Bronchial epithelial cell (primary cell): ENCODE measurements at places on chromosomes 1 and 21. TPM values are rescaled to one million over a fixed set of nuclear protein-coding genes. Genes with fewer than 3 reads are reported as not detected.

GRCh38 chr1:205570173-205570501 is 61.7 kb downstream of the ELK4 start:
- no peak for DNase-seq

DNA sequence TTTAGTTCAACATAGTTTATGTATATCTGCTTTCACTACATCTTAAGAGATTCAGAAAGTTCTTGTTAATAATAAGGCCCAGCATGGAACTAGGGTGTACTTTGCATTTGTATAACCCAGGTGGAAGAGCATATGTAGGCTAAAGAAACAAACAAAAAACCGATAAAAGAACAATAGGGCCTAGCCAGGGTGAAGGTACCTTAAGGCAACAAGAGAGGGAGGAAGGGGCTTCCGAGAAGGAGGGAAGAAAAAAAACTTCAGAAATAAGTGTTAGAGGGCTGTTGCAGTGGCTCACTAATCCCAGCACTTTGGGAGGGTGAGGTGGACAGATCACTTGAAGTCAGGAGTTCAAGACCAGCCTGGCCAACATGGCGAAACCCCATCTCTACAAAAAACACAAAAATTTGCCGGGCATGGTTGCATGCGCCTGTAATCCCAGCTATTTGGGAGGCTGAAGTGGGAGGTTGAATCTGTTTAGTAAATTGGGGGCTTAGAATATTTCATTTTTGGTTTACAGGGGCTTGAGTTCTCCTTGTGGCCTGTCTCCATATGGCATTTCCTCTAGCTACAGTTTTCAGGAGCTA is 4.7 kb upstream of the SPATA45 start:
- no peak for DNase-seq

Gene SNX7
- total RNA-seq = 19.0 and 19.3 TPM in 2 replicates

DNA sequence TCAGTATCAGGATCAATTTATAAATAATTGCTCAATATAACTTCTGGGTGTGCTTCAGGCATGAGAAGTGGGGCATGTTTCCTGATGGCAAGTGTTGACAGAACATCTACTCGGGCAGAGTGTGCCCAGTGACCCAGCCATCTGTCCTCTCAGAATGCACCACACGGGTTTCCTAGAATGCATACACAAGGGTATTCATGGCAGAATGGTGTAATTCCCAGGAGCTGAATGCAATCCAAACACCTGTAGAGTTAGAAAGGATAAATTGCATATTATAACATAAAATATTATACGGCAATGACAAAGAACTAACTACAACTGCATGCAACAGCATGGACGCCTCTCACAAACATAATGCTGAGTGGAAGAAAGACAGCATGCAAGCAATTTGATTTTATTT is 391.9 kb downstream of the SIPA1L2 start:
- no peak for DNase-seq

DNA sequence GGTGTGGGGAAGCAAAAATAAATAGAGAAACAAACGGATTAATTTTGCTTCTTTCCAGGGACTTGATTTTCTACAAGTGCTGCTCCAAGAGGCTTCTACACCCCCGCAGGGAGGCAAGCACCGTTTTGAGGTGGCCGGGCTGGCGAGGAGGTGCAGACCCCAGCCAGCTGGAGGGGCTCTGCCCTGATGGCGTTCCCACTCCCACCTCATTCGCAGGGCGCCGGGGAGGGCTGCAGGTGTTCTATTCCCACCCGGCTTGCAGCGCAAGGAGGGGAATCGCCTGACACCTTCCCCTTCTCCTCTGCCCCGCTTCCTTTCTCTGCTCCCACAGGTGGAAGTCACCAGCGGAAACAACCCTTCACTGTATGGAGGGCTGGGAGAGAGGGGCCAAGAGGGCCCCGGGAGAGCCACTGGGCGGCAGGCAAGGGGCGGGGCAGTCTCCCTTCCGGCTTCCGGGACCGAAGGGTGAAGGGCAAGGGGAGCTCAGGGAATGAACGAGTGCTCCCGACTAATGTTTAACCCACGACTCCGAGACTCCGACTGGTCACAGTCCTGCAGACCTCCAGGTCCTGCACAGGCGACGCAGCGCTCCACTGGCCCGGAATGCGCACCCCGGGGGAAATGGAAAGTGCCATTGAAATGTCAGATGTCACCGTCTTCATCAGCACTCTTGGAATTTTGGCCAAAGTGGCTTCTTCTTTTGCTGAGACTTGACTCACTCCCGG is 29.1 kb downstream of the TEX35 start:
- DNase-seq = no peak

Gene CFAP141
- total RNA-seq = not detected in 2 replicates

Gene DMAP1
- 17.9 and 21.9 TPM in 2 replicates for total RNA-seq

DNA sequence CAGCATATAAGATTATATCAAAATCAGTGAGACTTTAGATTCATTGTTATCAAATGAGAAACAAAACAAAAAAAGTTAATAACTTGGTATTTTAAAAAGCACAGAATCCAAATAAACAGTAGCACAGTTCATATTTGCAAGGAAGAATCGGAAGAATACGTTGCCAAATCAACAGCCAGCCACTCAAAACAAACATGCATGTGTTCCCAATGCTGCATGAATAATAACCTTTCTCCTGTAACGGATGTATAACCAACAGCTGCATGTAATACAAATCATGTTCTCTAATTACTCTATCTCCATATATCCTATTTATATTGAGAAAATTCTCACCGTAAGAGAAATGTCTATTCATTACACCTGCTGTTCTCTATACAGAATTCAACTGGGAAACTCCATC is 98.9 kb upstream of the FOXD3 start:
- DNase-seq = no peak

Gene KLF17
- not detected in 2 replicates for total RNA-seq

DNA sequence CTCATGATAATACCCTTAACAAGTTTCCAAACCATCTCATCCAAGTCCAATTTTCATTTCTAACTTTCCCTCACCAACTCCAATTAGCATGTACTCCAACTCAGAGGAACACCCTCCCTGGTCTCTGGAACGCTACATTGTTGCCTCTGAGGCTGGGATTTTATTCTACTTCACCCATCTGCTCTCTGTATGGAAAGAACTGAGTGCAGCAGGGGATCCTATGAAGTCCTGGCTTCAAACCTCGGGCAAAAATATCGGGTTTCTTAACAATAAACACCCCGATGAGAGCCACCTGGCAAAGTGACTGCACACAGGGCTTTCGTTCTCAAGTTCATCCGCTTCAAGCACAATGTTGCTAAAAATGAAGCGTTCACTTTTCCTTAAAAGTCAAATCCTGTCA is 99.6 kb downstream of the CRB1 start:
- no peak for DNase-seq

DNA sequence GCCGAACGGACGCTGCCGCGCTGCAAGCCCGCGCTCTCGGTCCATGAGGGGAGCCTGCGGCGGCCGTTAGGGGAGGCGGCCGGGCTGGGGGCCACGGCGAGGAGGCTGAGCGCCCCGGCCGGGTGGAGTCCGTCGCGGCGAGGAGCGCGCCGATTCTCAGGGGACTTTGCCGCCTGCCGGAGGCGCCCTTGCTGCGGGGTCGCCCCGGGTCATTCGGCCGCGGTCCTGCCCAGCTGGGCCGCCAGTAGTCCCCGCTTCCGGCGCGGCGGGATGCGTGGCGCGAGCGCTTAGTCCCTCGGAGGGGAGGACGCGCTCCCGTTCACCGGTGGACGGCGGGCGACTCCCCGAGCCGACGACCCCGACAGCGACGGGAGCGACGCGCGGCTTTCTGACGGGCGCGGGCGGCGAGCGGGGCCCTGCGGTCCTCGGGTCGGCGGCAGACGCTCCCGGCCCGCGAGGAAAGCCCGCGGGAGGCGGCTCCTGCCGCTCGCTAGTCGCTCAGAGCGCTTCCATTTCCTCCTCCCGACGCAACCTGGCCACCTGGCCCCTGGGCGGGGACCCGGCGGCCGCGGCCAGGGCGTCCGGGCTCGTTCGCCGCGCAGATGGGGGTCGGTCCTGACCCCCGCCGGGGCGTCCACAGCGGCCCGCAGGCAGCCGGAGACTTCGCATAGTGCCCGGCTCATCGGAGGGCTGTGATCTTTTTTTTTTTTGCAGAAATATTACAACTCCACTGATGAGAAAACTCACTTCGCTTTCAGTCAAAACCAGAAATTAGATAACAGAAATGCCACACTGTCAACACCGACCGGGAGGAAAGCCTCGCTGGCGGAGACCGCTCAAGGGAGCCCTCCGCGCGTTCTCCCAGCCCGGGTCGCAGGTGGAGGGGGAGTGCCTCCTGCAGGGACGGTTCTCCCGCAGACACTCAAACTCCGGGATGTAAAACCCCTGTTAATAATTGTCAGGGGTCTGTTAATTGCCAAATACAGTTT is 641 bp upstream of the ZBTB21 start:
- no peak for DNase-seq

Gene GBP3
- total RNA-seq = 3.7 and 16.5 TPM in 2 replicates
